ENCODE measurements at places on chromosomes 1 and 21.

DNA sequence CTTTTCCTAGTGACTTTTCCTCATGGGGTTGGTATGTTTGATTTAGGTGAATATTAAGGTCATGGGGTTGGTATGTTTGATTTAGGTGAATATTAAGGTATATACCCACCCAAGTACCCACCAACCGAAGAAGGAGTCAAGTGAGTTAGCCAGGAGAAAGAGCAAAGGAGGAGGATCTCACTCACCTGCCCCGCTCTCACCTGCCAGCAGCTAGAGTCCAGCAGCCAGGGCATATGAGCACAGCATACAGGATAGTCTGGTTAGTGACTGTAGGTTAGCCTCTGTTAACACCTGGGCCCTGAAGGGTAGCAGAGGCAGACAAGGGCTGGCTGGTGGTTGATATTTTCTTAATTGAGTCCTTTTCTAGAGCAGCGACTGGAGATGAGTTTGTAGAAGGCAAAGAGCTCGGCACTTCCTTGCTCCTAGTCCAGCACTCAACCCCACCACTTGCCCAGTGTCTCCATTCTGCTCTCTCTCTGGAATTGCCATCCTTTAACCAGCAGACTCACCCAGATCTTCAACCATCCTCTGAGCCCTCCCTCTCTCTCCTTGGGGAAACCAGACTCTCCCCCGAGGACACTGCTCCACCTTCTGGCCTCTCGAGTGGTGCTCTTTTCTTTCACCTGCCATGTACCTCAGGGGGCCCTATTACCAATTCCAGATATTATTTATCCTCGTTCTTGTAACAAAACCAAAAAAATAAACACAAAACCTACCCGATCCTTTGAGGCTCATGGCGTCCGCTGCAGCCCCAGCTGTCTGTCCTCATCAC, 16.3 kb upstream of the DESI2 start:
- DNase-seq, result no peak

DNA sequence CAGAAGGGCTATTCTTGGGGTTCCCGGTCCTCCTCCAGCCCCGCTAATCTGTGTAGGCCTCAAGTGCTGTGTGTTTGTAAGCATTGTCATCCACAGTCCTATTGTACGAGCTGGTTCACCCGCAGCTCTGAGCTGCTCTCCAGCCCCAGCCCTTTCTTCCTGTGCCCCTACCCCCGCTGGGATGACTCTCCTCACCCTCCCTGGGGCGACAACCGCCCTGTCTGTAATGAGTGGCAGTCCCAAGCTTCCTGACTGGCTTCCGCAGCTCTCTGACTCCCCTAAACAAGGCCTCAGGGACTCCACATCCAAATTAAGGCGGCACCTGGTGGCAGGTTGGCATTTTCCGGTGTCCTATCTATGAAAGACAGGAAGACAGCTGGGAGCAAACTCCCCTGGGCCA, 45.8 kb downstream of the TFF3 start:
- no peak for DNase-seq

DNA sequence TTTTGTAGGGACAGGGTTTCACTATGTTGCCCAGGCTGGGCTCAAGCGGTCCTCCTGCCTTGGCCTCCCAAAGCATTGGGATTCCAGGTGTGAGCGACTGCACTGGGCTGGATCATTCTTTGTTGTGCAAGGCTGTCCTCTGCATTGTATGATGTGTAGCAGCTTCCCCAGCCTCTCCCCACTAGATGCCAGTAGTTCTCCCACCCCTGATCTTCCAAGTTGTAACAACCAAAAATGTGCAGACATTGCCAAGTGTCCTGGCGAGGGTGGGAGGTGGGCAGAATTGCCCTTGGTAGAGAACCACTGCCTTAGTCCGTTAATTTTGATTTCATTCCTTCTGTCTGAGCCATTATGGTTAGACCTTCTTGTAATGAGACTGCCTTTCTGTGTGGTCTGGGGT, 7.2 kb downstream of the GALNT2 start:
- DNase-seq, result peak; percentile 16

DNA sequence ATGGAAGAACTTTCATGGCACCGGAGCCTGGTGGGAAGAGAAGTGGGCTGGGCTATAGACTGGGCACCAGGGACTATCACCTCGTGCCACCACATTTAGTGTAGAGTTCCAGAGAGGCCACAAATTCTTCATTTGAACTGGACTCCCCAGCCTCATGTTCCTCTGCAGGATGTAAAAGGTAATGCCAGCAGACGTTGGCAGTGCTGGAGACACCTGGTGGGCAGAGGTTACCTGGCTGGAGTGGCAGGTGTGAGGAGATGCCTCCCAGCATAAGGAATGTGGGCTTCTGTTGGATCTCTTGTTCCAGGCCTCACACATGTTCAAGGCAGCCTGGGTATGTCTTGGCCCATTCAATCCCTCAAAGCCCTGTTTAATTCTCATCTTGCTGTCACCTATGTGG, 35.2 kb downstream of the TEX35 start:
- DNase-seq, result no peak

- DNase-seq, result no peak
Observed at GRCh38 chr21:46424621-46425020, 34.1 kb upstream of the DIP2A start.

DNA sequence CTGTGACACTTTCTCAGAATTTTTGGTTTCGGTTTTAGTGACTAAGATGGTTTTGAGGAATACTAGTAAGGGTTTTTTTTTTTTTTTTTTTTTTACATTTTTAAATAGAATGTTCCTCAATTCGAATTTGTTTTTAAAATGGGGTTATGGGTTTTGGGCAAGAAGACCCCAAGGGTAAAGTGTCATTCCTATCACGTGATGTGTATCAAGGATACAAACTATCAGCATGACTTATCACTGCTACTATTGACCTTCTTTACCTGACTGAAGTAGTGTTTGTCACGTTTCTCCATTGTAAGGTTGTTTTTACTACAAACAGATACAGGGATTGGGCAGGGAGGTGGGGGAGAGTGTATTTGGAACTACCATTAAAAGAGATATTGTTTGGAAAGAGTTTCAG, 781.1 kb upstream of the ADGRL4 start:
- DNase-seq, result no peak

DNA sequence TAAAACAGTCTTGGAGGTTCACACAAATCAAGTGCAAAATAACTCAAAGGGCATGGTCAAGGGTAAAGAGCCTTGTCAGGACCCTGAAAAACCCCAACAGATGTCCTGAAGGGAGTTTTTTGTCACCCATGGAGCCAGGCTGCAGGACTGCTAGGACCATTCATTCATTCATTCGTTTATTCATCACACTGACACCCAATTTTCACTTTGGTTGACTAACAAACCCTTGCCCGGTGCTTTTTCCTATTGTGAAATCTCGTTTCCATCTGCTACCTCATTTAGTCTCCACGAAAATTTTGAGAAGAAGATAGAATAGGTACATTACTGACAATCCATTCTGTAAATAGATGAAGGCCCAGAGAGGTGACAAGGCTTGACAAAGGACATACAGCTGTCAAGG, 216.0 kb downstream of the HIVEP3 start:
- no peak for DNase-seq

DNA sequence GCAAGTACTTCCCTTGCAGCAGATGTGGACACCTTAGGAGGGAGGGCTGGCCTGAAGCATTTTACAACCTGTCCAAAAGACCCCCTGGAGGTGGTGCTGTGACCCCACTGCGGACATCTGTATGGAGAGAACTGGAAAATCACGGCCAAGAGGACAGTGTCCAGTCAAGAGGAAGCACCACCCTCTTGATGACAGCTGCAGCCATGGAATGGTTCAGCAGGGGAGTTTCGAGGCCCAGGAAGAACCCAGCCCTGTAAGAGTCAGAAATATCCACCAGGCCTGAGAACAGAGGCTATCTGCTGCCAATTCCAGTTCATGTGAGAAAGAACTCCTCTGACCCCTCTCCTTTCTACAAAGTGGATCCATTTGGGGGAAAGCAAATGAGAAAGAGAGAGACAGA, 126.8 kb downstream of the PLXNA2 start:
- no peak for DNase-seq

DNA sequence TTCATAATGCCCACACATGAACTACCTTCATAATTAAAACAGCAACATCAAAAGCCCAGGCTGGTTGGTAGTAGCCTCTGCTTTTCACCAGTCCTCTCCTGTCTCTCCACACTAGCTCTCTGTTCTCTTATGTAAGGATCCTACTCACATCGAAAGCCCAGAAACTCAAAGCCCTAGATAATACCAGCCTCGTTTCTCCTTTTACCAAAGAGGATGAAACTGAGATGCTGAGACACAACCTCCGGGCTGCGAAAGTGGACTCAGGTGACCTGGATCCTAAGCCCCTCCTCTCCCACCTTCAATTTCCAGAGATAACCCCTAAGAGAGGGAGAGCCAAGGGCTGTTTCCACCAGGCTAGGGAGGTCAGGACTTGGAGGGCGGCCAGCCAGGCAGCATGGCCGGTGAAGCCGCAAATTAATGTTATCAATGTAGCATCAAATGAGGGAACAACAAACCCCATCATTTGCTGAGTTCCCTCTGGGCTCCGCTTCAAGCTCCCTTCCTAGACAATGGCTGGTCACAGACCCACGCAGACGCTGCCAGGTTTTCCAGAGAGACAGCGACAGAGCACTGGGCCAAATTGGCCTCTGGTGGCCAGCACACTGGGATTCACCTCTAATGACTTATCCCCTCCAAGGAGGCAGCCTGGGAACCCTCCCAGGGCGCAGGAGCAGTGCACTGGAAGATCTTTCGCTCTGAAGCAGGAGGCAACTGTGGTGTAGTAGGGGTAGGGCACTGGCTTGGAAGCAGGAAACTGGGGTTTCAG, 20.7 kb upstream of the STMN1 start:
- DNase-seq, result no peak

- no peak for DNase-seq
Observed at GRCh38 chr1:2502210-2502609, 24.2 kb downstream of the PANK4 start.

DNA sequence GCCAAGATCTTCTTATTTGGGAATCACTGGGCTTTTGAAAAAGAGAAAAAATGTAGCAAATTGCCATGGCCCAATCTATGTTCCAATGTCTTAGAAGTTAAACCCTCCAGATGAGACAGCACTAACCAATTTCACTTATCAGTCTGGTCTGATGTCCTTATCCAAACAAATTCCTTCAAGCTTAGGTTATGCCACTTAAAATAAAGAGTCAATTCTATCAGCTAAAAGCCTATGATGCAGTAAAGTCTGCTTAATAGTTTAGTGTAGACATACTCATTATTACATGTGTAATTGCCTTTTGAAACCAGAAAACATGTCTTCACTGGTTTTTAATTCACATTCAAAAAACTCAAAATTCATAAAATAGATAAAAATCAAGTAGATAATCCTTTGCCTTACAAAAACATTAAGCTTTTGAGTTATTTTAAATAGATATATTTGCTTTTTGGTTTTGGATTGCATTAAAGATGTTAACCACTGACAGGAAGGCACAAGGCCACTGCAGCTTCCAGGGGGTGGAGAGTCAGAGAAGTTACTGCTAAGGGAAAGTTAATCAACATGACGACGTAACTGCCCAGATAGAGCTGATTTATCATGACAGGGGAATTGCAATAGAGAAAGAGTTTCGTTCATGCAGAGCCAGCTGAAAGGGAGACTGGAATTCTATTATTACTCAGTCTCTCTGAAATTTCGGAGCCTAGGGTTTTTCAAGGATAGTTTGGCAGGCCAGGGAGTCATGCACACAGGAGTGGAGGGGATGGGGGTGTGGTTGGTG, 106.1 kb downstream of the MAP3K21 start:
- no peak for DNase-seq

DNA sequence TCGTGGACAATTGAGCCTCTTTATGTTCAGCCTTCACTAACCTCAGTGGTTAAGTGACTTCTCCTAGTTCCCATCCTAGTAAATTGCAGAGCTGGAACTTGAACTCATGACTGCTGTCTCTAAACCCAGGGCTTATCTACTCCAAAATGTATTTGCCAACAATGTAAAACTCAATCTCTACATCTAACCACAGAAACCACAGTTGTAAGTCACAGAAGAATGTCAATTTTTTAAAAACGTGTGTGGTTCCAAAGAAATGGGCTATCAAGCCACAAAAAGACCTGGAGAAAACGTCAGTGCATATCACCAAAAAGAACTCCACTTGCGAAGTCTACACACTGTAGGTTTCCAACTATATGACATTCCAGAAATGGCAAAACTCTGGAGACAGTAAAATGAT, 172.6 kb upstream of the HMCN1 start:
- no peak for DNase-seq

DNA sequence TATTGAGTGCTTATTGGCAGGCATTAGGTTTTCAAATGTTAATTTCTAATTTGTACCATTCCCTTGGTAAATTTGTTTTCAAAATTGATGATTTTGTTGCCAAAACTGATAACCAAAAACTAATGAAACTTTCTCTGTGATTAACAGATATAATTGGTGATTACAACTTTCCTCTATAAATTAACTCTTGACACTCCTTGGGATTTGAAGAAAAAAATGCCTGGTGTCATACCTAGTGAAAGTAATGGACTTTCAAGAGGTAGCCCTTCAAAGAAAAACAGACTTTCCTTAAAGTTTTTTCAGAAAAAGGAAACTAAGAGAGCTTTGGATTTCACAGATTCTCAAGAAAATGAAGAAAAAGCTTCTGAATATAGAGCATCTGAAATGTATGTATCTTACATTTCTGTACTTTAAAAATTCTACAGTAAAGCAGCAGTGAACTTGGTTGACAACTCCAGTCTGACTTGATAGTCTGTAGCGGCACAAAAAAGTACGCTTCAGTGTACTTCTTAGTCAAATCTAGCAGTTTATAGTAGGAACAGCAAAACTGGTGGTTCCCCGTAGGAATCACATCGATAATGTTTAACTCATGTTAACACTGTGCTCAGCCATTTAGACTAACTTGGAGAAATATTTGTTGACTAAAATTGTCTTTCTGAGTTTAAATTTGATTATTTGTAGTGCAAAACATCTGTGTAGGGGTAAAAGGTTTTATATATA, 3.0 kb downstream of the USP1 start:
- no peak for DNase-seq

DNA sequence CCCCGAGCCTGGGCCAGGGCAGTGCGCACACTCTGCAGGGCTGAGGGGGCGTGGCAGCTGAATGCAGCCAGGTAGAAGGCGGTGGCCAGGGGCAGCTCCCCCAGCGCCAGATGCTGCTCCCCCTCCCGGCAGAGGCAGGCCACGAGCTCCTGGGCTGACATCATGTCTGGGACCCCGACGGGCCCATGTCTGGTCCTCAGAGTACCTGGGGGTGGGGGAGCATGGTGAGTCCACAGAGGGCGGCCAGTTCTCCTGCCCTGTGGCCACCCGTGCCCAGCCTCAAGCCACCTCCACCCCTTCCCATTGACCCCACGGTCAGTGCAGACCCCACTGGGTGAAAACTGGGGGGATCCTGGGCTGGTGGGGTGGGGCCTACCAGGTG, 838 bp downstream of the TTC34 start:
- DNase-seq, result no peak
